ENCODE measurements at places on chromosomes 5 and 9.

- no peak for DNase-seq
Measured at GRCh38 chr5:176391999-176392398, 3.4 kb downstream of the HIGD2A start.

DNA sequence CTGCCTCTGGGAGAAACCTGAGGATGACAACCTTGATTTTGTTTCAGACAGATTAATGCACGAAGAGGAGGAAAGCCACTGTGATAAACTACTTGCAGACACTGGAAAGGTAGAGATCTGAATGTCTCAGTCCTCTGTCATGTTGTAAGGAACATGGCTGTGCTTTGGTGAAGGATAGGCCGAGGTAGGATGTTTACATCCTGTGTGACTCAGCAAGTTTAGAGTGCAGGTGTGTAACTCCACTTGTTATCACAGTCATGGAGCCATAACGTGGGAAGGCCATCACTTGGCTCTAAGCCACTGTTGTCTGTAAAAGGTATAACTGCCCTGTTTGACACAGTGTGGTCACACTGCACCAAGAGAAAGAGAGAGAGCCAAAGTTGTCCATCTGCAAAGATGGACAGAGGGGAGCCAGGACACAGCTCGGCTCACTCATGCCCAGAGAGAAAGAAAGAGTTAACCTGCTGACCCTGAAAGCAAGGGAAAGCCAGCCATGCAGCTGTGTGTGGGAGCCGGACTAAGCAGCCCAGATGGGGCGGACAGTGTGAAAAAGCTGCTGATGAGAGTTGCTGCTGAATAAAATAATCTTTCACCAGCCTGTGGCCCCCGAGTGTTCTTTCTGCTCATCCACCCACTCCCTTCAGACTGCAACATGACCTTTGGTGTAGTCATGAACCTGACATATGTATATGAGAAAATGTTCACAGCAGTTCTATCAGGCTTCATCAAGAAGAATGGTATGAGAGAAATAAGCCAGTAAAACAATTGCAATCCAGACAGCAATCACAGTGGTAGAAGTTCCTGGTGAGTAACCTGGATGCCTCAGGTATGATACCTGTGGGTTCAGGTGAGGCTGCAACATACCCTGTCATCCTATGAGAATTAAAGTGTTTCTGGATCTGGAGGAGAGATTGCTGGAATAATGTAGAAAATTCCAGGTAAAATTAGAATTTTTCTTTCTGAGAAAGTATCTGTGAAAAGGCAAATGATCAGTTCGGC, 115.9 kb downstream of the TARS1 start:
- no peak for DNase-seq

GRCh38 chr9:14314424-14314928, 535 bp upstream of the NFIB start:
- no peak for DNase-seq

GRCh38 chr5:52854301-52854700, 66.6 kb downstream of the ITGA1 start:
- no peak for DNase-seq

GRCh38 chr9:33633636-33634035, 109.6 kb downstream of the ANKRD18B start:
- no peak for DNase-seq

DNA sequence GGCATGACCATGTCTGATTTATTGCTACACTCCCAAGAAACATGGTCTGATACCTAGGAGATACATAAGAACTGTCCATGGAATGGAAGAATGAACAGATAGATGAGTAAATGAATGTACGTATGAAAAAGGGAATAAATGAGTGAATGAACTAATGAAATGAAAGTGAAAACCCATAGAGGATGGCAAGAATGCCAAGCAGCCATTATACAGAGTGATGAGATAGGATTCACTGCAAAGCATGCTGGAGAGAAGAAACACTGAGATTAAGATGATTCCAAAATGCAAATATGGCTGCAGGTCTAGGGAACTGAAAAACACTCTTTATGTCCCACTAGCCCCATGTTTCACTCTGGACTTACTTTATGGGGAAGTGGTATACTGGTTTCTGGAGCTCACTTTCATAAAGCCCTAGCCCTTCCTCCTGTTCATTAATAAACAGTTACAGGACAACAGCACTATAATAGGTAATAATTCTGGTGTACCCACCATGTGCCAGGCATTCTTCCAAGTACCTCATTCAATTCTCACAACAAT, 170.3 kb upstream of the RAD23B start:
- no peak for DNase-seq

- peak; percentile 44 for DNase-seq
Measured at GRCh38 chr5:89343666-89344065, 460.7 kb upstream of the MEF2C start.

DNA sequence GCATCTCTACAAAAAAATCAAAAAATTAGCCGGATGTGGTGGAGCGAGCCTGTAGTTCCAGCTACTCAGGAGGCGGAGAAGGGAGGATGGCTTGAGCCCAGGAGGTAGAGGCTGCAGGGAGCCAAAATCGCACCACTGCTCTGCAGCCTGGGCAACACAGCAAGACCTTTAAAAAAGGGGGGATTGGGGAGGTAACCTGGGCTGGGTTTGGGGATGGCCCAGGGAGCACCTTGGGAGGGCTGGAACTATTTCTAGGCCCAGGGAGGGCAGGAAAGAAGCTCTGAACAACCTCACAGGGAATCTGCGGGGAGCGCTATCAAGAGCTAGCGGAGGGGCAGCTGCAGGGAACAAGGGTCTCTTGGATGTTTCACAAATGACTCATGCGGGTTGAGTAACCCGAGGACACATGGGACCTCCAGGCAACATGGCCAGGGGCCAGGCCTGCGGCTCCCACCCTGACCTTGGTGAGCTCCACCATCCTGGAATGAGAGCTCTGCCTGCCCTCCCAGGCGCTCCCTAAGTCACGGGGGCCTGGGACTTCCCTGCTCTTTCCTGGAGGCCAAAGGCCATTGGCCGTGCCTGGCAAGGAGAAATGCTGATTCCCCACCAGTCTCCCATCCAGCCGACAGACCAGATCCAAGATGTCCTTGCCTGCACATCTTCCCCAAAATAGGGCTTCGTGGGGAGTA, 23.4 kb downstream of the SARDH start:
- no peak for DNase-seq

DNA sequence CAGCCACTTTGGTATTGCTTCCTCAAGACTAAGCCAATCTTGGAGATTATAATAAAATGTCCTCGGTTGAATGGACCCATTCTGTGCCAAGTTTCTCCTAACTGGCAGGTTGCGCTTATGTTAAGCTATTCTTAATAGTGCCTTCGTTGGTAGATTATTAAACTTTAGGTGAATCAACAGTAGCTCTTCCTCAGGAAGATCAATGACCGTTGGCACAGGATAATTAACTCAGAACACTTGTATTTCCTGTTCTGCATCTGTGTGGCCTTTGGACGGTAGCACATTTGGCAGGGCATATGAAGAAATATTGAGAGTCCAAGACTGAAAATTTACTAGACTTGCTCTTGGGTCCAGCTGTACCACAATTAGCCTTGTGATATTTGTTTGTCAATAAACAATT, 402.9 kb downstream of the MLLT3 start:
- DNase-seq, result no peak

DNA sequence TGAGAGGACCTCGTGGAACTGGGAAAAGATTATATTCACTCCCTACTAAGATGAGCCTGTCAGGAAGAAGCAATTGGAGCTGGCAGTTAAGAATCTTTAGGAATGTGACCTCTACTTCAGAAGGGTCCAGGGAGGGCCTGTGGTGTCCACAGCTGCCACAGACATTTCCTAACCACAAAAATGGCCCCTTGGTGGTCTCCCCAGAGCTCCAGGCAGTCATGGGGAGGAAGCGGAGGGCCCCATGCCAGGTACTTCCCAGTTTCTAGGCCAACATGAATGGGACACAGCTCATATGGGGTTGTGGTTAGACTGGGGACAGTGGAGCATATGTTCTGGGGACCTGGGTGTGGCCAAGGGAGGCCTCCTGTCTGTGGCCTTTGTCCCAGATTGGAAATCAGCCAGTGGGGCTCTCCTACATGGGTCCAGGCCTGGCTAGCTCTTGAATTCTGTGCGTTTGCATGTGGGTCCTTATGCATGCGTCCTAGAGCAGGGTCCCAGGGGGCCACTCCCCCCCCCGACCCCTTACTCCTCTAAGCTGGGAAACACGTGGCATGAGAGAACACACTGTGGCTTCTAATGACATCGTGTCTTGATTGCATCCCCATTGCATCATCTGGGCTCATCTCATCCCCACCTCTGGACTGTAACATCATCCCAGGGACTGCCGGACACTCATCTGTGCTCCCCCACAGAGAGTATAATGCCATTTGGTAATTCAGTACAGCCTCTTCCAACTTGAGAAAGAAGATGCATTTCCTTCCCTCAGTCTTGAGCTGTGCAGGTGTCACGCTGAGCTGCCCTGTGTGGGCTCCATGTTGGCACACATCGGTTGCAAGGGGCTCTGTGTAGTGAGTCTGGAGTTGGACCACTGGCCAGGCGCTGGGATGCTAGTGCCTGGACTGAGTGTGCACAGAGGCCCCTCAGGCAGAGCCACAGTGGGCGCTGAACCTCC, 31.3 kb downstream of the IRF1 start:
- DNase-seq, result no peak

DNA sequence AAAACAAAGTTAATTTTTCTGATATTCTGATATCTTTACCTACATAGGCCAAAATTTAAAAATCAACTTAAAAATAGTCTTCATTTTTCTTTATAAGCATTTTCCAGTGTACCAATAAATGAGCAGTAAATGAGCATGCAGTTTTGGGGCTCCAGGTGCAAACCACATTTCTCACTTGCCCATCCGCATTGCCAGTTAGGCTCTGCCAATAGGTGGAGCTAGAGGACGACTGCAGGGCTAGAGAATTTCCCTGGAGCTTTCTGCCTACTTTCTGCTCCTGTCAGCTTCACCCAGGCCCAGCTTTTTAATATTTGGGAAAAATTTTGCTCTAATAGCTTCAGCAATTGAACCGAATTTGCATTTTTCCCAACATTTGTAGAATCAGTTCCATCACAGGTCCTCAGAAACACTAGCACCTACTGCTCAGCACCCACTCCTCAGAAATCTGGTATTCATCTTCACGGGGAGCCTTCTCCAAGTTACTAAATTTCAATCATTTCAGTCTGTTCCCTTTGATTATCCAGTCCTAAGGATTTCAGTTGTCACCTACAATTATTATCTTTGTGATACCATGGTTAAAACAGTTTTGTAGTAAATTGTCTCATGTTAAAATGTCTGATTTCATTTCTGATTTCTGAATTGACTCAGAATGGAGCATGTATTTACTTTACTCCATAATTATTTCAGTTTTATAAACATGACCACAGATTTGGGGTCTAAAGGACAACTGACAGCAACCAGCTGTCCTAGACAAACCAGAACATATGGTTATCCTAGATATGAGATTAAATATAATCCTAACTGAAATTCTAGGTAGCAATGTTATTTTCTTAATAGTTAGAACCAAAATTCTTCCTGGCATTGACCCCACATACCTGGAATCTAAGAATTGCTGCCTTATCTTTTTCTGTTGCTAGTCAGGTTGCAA, 104.6 kb upstream of the FAM174A start:
- peak; percentile 13 for DNase-seq

GRCh38 chr9:91187965-91188344, 173.8 kb downstream of the AUH start:
- no peak for DNase-seq

GRCh38 chr5:56737951-56738606, 77.3 kb upstream of the MAP3K1 start:
- no peak for DNase-seq

DNA sequence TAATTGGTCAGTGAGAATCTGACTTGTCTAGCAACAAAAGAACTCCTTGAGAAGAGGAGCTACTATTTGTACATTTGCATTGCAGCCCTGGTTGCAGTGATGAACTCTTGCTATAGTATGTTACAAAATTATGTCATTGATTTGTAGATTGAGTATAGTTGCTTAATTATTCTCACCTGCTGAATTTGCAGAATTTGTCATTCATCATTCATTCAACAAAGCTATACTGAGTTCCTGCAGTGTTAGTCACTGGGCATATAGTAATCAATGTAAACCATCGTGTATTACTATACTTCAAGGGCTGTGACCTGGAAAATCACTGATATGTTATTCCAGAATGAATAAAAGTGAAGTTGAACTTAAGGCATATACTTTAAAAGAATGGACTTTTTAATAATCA, 50.1 kb downstream of the SLC1A3 start:
- no peak for DNase-seq

DNA sequence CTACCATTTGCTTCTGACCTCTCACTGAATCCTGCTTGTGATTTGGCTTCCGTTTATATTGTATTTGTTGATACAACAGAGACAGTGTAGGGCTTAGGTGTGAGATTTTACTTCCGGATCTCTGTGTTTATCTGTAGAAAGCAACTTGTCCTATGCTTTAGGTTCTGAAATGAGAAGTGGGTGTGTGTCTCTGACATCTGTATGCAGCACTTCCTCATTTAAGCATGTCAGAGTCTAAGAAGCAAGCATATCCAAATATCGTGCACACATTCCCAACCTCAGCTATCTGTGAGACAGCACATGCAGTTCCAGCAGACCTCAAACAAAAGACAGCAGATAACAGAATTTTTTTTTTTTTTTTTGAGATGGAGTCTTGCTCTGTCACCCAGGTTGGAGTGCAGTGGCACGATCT, 16.3 kb downstream of the KLF9 start:
- peak; percentile 50 for DNase-seq

GRCh38 chr9:111825468-111826145, 30.9 kb upstream of the SHOC1 start:
- DNase-seq, result no peak

DNA sequence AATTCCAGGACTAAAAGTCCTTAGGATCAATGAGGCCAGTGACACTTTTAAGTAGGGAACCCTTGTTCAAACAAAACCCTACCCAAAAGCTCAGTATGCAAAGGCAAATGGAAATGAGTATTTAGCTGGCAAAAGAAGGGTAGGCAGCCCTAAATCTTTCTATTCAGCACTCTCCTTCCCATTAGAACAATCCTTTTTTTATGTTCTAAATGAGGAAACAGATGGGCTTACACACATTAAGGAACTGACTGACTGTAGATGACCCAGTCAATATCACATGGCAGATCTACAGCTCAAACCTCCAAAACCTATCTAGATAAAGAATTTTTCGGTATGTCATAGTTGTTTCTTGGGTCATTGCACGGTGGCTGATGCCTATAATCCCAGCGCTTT, 7.2 kb downstream of the CSNK1A1 start:
- no peak for DNase-seq

DNA sequence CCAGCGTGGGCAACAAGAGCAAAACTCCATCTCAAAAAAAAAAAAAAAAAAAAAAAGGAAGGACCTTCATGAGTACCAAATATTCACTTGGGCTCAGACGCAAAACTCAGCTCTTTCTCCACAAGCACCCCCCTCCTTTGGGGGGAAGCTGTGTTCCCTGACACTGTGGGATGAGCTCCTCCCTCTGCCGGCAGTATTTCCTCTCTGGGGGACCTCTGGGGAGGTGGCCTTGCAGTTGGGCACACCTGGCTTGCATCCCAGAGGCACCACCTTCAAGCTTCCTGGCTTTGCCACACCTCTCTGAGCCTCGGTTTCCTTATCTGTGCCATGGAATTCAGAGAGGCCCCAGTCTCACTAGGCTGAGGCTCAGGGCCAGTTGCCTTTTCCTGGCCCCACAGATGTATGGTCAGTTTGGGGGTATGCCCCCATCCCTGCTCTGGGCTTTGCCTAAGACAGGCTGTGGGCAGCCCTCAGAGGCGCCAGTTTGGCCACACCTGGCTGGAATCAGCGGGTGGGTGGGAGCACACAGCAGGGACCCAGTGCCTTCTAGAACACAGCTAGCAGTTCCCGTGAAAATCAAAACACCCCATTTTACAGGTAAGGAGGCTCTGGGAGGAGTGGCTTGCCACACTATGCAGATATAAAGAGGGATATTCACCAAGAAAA, 157.5 kb upstream of the IER5L start:
- no peak for DNase-seq

Measured in germinal center (tissue), 1 donor.